ENCODE measurements at places on chromosomes 1 and 21.

- no peak for DNase-seq
These were observed 105.5 kb downstream of the LRIG2 start for GRCh38 chr1:113178522-113178921.

- DNase-seq: no peak
These were observed 45.4 kb downstream of the RPL5 start for GRCh38 chr1:92877081-92877711.

- no peak for DNase-seq
These were observed 43.0 kb downstream of the PLXNA2 start for GRCh38 chr1:208201229-208201628.

- no peak for DNase-seq
These were observed 1.4 kb downstream of the IL6R start for GRCh38 chr1:154406572-154406879.

DNA sequence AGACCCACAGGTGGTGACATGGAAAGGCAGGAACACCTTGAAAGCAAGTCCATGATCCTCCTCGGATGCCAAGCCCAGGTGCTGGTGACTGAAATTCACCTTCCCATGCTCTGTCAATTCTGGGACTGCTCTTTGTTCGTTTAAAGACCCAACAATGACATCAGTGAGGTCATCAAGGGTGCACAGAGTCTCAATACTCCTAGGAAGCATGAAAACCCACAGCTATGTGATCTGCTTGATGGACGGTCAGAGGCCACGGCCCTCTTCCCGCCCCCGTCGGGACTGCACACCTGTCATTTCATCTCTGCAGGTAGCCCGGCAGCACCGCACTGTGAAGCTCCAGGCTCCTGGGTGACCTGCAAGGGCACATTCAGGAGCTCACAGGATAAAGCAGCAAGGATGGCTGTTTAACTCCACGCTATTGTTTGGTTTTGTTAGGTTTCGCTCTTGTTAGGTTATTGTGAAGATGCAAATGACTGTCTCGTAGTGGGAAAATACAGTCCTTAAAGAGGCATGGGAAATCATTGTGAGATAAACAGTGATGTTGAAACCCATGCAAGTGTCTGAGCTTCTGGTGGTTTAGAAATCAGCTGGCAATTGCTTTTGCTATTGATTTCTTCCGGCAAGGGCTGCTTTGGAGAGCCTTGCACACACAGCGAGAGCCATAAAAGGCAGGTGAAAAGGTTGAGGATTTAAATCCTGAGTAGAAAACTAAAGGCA is 124.8 kb upstream of the AJAP1 start:
- no peak for DNase-seq

GRCh38 chr1:201302163-201303152 is 19.2 kb downstream of the PKP1 start:
- no peak for DNase-seq

- DNase-seq: no peak
These were observed 8.6 kb upstream of the PIGV start for GRCh38 chr1:26779098-26779668.

DNA sequence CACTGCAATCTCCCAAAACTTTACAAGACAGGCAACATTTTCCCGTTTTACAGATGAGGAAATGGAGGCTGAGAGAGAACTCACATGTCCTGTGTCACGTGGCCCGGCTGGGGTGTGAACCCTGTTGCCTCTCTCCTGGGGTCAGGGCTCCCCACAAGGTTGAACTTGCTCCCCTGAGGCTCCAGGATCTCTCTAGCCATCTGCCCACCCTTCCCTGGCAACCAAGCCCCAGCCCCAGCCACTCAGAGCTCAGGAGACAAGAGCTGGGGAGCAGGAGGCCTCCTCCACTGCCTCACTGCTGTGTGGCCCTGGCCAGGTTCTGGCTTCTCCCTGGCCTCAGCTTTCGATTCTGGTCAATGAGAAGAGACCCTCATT is 11.8 kb downstream of the LAPTM5 start:
- no peak for DNase-seq

- no peak for DNase-seq
These were observed 56.2 kb upstream of the WDR26 start for GRCh38 chr1:224490549-224491537.

DNA sequence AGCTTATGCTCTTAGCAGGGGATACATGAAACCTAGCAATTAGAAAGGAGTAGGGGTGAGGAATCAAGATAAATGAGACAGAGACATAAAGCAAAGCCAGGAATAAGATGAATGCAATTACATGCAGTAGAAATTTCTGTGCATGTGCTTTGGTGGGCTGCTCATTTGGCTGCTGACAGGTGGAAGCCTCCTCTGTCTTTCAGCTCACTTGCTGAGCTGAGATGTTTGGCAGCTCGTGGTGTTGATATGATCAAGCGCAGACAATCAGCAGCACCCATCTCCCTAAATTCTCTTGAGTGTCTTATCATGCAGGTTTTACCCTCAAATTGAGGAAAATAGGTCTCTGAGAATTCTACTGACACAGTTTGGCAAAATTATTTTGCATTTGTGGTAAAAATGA is 108.3 kb upstream of the CD34 start:
- DNase-seq: no peak

- DNase-seq: no peak
These were observed 5.0 kb downstream of the MEF2D start for GRCh38 chr1:156495401-156496140.

- DNase-seq: no peak
These were observed 90.2 kb upstream of the PPM1J start for GRCh38 chr1:112805155-112805853.

GRCh38 chr1:228851618-228852017 is 116.3 kb downstream of the RHOU start:
- DNase-seq: no peak

GRCh38 chr1:11784256-11784992 is 21.3 kb downstream of the MTHFR start:
- DNase-seq: no peak

- DNase-seq: no peak
These were observed at the start of gene BECN2 for GRCh38 chr1:241957692-241958494. Gene BECN2, plus strand, starts transcription at chr1:241957767. Its CDS starts 0 bp downstream, at chr1:241957767.

- DNase-seq: no peak
These were observed 79.8 kb upstream of the HAO2 start for GRCh38 chr1:119288751-119289150.

GRCh38 chr1:16048573-16049189 is 5.1 kb downstream of the CLCNKB start:
- DNase-seq: no peak

DNA sequence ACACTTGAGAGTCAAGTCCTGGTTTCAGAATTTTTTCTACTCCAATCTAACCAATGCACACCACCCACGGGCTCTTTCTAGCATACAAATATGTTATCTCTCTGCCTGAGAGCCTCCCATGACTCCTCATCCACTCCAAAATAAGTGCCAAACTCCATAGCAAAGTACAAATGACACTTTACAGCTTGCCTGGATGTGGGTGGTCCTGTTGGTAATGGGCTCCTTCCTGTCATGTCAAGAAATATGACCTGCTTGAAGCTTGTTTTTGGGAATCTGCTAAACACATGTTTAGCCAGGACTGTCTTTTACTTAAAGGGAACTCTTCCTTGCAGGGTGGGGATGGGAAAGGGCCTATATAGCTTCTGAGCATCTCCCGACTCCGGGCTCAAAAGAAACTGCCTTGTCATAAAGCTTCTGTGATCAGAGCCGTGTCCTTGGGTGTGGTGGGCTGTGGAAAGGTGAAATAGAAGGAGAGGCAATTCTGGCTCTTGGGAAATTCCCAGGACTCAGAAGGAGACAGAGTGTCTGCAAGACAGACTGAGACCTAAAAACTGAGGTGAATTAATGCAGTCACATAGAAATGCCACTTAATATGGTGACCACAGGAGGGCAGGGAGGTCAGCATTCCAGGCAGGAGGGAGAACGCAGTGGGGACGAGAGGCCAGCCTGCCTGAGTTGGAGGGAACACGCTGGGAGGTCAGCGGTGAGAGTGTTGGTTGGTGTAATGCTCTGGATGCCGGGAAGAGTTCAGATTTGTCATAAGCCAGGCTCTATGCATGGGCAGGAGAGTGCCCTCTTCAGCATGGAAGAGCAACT is 6.1 kb upstream of the IGFN1 start:
- no peak for DNase-seq

DNA sequence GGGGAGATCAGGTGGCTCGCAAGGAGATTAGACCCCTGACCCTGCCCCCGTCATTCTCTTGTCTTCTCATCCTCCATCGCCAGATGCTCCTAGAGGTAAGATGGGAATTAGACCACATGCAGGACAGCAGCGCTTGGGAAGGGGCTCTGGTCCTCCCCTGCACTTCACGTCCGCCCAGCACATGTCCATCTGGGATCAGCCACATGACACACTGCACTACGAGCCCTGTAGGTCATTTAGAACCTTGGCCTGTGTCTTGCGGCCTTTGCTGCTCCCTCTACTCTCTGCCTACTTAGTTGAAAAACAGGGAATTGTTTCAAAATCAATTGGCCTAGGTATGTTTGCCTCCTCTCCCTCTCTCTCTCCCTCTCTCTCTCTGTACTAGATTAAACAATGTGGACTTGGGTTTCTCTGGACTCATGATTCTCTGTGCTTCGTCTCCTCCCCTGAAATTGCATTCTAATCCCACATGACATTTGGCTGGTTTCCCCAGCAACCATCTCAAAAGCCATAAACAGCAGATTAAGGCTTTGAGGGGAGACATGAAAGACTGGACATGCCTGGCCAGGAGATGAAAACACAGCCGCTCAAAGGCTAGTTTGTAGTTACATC is 3.8 kb upstream of the NCMAP start:
- DNase-seq: no peak

- no peak for DNase-seq
These were observed 2.1 kb downstream of the GNAT2 start for GRCh38 chr1:109617291-109617801.

DNA sequence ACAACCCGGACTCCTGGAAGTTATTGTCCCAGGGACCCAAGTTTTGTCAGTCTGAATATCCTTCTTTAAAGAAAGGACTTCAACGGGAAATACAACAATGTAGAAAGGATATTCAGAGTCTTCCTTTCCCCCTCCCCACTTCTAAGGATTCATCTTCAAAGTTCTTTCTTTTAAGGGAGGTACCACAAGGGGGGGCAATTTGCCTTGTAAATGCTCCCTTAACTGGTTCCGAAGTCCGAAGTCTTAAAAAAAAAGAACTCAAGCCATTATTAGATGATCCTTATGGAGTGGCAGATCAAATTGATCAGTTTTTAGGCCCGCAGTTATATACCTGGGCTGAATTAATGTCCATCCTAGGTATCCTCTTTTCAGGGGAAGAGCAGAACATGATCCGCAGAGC is 47.0 kb downstream of the SERINC2 start:
- no peak for DNase-seq

Measured in stimulated activated CD8-positive, alpha-beta memory T cell treated with anti-CD3 and anti-CD28 coated beads, Interleukin-7, amount 100 ng/mL, for 24 hours (primary cell).